Thymus (tissue), 14 donors: ENCODE measurements at places on chromosomes 1 and 21. TPM values are rescaled to one million over a fixed set of nuclear protein-coding genes. Genes with fewer than 3 reads are reported as not detected.

The KRTAP10-10 gene
- not detected for total RNA-seq

DNA sequence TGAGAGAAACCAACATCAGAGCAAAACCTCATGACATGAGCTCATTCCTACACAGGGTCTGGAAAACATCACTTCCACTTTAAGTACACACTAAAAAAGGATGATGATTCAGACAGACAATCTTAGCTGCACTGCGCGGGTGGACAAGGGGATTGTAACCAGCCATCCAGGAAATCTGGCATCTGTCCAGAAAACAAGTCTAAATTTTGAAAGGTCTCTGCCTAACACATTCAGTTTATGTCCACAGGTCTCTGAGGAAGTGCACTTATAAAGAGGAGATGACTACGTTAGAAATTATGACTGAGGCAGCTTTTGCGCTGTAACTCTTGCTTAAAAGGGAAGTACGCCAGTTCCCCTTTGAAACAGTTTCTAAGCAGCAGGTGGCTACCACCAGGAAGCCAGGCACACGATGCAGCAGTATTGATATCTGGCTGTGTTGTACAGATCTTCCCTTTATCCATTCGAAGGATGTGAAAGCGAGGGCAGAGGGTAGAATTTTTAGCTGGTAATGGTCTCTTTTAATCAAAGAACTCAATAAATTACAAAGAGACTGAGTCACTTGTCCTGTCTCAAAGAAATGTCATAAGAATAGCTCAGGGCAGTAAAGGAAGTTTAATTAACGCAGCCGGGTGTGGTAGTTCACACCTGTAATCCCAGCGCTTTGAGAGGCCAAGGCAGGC is 128.0 kb downstream of the SETD4 start:
- peak; percentile 30 for DNase-seq
- peaks cover 11% of the 10 kb centered on the region for H3K4me1 ChIP-seq
- no peak overlapping the region for H3K27ac ChIP-seq
- no peak overlapping the region for H3K4me3 ChIP-seq
- no peaks in the 10 kb centered on the region for H3K27me3 ChIP-seq

DNA sequence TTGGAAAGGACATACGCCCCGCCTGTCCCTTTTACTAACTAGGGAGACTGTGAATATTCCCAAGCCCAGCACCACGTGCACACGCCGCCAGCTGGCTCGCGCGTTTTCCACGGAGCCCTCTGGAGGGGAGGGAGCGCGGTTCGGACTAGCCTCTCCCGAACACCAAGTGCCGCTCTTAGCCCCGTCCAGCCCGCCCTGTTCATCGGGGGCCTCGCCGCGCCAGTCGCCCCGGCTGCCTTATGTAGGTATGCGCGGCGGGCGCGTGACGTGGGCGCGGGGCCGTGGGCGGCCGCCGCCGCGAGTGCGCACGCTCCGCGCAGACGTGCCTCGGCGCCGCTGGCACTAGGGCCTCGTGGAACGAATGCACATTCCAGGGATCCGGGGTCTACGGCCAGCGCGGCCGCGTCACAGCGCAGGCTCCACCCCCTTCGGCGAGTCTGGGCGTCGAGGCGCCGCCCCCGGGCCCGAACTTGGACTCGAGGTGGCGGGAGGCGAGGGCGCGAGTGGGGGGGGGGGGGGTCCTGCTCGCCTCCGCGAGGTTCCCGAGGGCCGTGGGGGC is 767 bp upstream of the IRF2BP2 start:
- H3K4me1 ChIP-seq: peaks cover 34% of the 10 kb centered on the region
- no peaks in the 10 kb centered on the region for H3K27me3 ChIP-seq
- H3K36me3 ChIP-seq: peaks cover 24% of the 10 kb centered on the region
- peak; percentile 84 for DNase-seq

The CCDC30 gene
- total RNA-seq: 1.9 TPM

The TNFRSF9 gene
- 9.0 TPM for total RNA-seq

DNA sequence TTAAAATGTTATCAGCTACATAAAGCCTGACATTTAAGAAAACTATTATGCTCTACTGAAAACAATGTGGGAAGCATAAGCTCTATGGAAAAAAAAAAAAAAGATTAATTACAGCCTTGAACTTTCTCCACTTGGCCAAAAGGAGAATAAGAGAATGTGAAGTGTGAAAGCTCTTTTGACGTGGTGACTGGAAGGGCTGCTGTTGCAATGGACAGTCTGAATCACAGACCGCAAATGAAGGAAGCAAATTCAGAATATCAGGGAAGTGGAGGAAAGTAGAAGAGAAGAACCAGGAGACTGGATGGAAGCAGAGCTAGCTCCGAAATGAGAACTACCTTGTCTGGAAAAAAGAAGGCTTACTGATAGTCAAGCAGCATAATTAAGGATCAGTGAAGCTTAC is 106.8 kb downstream of the AK5 start:
- H3K27me3 ChIP-seq: no peaks in the 10 kb centered on the region
- H3K4me3 ChIP-seq: no peak overlapping the region
- H3K27ac ChIP-seq: no peak overlapping the region
- no peak for DNase-seq
- H3K4me1 ChIP-seq: no peaks in the 10 kb centered on the region
- H3K36me3 ChIP-seq: no peaks in the 10 kb centered on the region
